HT-29 (cell line): ENCODE measurements at places on chromosomes 2 and 18.

DNA sequence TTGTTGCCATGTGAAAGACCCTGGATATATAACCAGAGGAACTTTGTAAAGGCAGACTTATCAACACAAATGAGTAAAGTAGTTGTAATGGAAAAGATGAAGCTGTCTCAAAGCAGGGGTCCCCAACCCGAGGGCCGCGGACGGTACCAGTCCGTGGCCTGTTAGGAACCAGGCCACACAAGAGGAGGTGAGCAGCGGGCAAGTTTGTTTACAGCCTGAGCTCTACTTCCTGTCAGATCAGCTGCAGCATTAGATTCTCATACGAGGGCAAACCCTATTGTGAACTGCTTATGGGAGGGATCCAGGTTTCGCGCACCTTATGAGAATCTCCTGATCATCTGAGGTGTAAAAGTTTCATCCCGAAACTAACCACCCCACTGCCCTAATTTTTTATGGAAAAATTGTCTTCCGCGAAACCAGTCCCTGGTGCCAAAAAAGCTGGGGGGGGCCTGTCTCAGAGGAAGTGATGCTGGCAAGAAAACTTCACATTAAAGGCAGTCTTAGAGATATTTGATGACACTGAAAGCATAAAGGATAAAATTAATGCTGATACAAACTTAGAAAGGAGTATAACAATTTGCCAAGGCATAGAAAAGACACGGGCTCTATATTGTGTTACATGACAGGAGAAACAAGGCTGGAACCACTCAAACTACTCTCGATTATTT lies 57.5 kb upstream of the MSTN start:
- no peak for DNase-seq

DNA sequence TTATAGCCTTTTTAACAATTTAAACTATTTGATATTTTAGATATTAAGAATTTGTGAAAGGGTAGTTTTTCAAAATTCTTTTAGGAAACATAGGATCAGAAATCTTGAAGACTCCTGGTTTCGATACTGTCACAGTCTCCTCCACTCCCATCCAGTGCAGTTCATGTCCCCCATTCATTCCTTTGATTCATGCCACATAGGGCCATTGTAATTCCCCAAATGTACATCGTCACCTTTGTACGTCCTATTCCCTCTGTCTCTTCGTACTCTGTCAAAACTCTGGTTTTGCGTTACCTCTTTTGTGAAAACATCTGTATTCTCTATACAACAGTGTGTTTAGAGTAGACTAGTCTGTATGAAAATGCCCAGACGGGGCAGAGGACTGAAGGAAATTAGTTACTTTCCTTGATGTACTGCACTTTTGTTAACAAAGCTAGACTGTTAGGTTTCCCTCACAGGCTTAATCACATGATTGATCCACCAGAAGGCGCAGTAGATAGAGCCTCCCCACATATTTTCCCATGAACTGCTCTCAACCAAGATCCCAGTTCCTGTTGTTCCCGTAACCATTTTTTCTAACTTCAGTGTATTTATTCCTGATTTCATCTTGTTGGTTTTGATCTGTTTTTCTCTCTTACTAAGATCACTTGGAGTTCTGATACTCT lies 2.5 kb downstream of the MRPL35 start:
- DNase-seq = no peak

- DNase-seq = no peak
These were observed 24.3 kb upstream of the IKZF2 start for GRCh38 chr2:213175673-213176247.

DNA sequence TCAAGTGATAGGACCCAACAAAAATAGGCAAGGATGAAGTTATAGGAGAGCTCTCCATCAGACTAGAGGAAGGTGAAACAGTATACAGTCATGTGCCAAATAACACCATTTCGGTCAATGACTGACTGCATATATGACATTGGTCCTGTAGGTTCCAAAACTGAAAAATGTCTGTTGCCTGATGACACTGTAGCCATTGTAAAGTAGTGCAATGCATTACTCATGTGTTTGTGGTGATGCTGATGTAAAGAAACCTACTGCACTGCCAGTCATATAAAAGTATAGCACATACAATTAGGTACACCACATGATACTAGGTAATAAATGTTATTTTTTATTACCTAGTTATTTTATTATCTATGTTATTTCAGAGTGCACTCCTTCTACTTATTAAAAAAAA lies 147.9 kb downstream of the GREB1L start:
- no peak for DNase-seq

GRCh38 chr2:174012347-174013314 lies 47.5 kb upstream of the SP3 start:
- DNase-seq = no peak

DNA sequence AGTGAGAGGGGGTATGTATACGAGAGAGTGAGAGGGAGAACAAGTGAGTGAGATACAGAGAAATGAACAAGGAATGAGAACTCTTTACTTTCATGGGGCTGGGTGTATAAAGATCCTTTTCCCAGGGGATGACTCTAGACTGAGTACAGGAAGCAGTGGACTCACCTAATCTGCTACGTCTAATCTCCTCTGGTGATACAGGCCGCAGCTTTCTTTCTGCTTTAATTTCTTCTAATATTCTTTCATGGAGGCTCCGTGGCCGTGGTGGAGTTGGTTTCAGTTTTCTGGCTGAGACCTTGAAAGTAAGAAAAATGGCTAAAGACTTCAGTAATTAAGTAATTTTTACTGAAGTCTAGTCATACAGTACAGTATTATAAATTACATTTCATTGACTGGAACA lies 85.2 kb downstream of the PRELID3A start:
- no peak for DNase-seq

DNA sequence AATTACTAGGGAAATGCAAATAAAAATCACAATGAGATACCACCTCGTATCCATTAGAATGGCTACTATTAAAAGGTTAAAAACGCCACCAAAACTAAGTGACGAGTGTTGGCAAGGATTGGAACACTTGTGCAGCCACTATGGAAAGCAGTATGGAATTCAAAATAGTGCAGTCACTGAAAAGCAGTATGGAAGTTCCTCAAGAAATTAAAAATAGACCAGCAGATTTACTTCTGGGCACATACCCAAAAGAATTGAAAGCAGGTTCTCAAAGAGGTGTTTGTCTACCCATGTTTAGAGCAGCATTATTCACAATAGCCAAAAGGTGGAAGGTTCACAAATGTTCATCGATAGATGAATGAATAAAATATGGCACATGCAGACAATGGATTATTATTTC lies 149.7 kb upstream of the STON1 start:
- no peak for DNase-seq

DNA sequence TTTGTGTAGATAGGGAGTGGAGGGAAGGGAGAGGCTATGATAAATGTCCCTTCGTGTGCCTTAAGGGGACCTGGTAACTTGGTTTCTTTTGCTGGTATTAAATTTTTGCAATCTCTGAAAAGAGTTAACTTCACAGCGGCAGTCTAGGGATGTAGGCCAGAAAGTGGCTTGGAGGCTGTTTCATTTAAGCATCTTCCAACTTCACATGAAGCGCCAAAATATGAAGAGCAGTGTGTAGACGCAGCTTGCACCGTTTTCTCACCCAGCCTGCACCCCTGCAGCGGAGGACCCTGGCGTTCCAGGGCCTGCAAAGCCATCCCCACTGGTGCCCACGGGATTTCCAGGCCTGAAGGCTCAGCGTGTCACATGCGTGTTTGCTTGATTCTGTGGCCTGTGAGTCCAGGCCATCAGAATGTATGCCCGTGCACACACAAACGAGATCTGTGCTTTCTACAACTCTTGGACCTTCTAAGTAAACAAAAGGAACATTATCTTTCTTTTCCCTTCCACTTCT lies 87.2 kb upstream of the EPB41L3 start:
- DNase-seq = no peak

GRCh38 chr2:149039213-149039724 lies 770 bp downstream of the LYPD6B start:
- DNase-seq = no peak

DNA sequence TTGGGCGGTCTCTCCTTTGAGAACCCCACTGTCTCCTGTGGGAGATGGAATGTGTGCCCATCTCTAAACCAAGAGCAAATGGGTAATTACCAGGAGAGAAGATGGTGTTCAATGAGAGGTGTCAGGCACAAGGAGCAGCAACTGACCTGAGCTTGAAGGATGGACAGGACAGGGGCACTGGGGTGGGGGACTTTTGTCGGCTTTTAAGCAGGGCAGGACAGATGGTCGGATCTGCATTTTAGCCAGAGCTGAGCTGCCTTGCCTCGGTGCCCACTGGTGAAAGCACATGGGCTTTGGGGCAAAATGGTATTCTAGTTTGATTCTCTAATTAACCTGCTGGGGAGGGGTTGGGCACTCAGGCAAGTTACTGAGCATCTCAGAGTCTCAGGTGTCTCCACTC lies 98.0 kb downstream of the INHBB start:
- DNase-seq = no peak

DNA sequence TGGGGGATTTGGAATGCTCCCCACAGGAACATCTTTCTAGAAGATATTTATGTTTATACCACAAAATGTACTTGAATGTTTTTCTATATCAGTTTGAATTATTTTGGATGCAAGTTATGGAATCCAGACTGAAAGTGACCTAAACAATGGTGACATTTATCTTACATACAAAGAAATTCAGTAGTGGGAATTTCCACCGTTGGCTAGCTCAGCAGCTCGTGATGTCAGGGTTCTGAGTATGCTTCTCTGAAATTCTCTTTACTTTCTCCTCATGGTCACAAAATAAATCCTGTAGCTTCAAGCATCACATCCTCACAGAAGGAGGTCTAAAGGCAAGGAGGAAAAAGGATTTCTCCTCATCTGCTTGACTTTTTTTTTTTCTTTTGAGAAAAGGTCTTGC lies 105.3 kb downstream of the AKAIN1 start:
- DNase-seq = no peak

GRCh38 chr2:62099523-62100175 lies 96.3 kb upstream of the B3GNT2 start:
- DNase-seq = no peak

- no peak for DNase-seq
These were observed 66.1 kb downstream of the METTL8 start for GRCh38 chr2:171367692-171368091.

- no peak for DNase-seq
These were observed 72.7 kb upstream of the LPIN2 start for GRCh38 chr18:3085612-3086011.

DNA sequence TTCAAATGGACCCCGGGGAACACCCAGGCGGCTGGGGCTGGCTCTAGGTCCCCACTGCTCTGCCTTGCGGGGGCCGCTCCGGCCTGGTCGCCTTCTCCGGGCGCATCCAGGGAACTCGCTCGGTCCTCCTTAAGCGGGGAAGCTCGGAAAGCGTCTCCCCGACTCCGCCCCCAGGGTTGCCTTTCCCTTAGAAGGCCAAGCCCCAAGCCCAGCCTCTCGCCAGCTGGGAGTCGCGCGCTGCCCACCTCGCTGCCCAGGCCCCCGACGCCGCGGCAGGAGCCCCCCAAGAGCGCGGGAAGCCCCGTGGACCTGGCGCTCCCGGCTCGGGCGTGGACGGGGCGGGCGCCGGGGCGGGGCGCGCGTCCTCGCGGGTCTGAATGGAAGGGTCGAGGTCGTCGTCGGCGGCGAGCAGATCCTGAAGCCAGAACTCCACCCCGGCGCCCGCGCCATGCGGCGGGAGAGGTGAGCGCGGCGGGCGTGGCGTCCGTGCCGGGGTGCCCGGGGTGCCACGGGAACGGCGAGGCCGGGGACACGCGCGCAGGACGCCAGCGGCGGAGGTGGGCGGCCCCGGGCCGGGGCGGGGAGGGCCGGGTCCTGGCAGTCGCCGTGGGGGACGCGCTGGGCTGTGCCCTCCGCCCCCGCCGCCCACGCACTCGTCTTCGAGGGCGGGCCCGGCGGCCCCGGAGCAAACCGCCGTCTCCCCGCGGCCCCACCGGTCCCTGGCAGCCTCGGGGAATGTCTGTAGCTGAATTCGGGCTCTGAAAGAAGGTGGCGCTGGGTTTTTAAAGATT lies at the start of gene BOK:
Gene BOK, plus strand, starts transcription at position 214 of the 791 bp plus-strand sequence. CDS start 739 bp downstream, outside the sequence.
- peak; percentile 75 for DNase-seq

DNA sequence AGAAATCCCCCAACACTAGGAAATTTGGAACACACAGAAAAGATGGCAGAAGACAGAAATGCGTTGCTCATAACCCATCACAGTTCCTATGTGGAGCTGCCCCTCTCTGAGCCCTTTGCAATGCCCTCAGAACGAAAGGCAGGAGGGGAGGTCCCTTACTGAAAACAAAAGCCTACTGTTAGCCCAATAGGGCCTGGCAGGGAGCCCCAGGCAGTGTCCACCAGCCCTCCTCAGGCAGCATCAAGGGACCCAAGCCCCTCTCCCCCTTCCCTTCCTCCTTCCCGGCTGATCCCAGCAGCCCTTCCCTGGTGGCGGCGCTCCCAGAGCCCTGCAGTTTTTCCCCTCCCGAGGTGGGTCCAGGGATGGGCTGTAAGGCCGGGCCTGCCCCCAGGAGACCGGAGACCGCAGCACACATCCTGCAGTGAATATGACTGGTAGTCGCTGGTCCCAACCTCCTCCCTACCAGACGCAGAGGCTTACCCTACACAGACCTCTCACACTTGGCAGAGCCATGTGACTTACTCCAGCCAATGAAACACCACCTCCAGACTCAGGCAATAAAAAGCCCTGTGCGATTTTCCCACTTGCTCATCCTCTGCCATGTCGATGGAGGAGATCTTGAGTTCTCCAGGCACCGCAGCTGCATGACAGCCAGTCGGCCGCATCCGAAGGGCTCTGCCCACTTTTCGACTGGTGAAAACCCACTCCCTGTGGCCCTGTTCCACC lies 19.4 kb upstream of the DUSP2 start:
- no peak for DNase-seq

DNA sequence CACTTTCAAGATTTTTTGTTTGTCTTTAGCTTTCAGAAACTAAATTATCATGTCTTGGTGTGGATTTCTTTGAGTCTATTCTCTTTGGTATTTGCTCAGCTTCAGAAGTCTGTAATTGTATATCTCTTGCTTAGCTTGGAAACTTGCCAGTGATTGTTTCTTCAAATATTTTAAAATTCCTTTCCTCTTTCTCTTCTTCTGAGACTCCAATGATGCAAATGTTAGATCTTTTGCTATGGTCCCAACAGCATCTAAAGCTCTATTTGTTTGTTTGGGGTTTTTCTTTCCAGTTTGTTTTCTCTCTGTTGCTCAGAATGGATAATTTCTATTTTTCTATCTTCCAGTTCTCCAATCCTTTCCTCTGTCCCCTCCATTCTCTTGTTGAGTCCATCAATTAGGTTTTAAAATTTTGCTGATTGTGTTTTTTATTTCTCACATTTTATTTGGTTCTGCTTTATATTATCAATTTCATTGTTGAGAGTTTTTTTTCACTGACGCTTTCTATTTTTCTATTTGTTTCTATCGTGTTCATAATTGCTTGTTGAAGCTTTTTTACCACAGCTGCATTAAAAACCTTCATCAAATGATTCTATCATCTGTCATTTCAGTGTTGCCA lies 81.5 kb upstream of the DAPL1 start:
- DNase-seq = no peak
